ENCODE measurements at places on chromosomes 3 and 15.

- DNase-seq, result no peak
Measured at GRCh38 chr3:122786066-122786465, 7.6 kb downstream of the HSPBAP1 start.

GRCh38 chr15:66876421-66876730 lies 174.3 kb downstream of the SMAD6 start:
- no peak for DNase-seq

GRCh38 chr3:9721015-9721699 lies 10.4 kb upstream of the BRPF1 start:
- DNase-seq, result no peak

DNA sequence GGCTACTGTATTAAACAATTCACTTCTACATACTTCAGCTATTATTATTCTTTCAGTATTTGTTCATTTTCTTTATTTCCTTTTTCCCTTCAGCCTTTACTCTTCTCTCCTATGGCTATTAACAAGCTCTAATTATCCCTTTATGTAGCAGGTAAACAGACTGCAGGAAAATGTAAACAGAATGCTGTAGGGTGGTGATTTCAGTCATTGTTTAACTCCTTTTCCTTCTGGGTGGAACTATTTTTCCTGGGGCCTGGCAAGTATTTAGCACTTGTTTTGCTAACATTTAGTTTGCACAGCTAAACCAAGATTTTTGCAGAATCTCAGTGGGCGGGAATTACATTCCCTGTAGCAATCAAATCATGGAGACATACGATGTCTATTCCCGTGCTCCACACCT lies 14.4 kb downstream of the RARB start:
- no peak for DNase-seq

DNA sequence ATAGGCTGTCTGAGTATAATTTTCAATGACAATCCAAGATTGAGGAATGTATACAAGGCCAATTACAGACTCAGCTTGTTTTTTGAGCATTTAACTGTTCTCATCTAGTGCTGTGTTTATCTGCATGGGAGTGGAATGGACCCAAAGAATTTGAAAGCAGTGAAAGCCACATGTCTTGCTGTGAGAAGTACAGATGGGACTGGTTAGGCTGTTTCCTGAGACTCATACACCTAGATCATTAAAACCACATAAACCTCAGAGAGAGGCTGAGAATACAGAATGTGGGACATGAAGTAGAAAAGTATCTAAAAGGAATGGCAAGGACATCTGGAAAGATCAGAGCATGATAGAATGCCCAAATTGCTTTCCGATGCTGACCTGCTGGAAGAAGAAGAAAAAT lies 224.6 kb downstream of the NLGN1 start:
- DNase-seq, result peak; percentile 53

GRCh38 chr3:69178838-69179739 lies 56.7 kb upstream of the LMOD3 start:
- DNase-seq, result no peak

DNA sequence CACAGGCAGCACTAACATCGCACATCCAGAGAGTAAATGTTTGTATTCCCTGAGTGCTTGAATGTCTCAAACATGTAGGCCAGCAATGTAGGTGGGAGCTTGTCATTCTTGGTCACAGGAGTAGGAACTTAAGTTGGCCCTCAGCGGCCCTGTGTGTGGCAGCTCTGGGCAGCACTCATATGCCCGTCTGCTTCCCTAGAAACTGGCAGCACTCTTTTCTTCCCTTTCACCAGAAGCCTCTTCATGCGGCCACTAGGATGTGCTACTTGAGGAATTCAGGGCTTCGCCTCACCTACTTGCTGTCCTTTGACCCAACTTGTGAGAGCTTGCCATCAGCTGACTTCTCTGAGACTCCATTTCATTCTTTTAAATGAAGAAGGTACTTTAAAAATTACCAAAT lies 69.5 kb downstream of the TIPARP start:
- no peak for DNase-seq

GRCh38 chr3:125374501-125374995 lies 577 bp downstream of the ZNF148 start:
- no peak for DNase-seq

DNA sequence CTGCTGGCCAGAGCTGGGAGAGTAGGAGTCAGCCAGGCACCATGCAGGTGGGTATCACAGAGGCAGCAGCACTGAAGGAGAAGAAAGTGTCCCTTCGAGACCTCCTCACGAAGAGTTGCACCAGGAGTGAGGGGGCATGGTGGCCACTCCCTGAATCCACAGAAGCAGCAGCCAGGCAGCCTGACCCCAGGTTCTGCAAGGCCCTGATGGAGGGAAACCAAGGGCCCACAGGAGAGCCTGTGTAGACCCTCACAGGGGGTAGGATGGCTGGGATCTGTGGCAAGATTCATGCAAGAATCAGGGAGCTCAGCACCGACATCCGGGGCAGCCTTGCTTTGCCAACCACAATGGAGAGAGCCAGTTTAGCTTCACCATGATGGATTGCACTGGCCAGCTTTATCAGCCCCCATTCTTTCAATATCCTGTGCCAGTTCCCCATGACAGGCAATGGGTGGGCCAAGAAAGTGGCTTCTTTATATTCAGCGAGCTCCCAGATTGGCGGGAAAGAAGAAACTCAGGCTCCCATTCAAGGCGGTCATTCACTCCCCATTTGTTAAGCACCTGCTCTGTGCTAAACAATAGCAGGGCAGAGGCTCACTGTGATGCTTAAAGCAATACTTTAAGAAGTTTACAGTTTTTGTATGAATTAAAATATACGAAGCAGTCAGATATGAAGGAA lies 33.5 kb upstream of the TBC1D21 start:
- DNase-seq, result no peak

GRCh38 chr15:101478701-101479341 lies 10.7 kb downstream of the PCSK6 start:
- no peak for DNase-seq

- DNase-seq, result no peak
Measured at GRCh38 chr15:91050128-91050455, 27.7 kb upstream of the VPS33B start.

GRCh38 chr3:46946416-46946815 lies 30.1 kb downstream of the CCDC12 start:
- DNase-seq, result no peak

GRCh38 chr15:84773716-84774115 lies 25.3 kb downstream of the ZNF592 start:
- no peak for DNase-seq

Data from GM04504 (cell line).